ENCODE measurements at places on chromosomes 1 and 21. TPM values are rescaled to one million over a fixed set of nuclear protein-coding genes. Genes with fewer than 3 reads are reported as not detected.

Gene STPG1
- 5.6 TPM for polyA plus RNA-seq

Gene CHRNB2
- polyA plus RNA-seq: not detected

Gene RGS4
- polyA plus RNA-seq: 14.6 TPM

Gene TBX15
- 0.01 TPM for polyA plus RNA-seq

Gene HSD11B1
- not detected for polyA plus RNA-seq

Gene RGS1
- polyA plus RNA-seq: not detected

Gene ST6GALNAC5
- not detected for polyA plus RNA-seq

Gene DRAXIN
- 0.49 TPM for polyA plus RNA-seq

Measured in endothelial cell of umbilical vein (primary cell).